ENCODE measurements at places on chromosomes 7 and 10.

DNA sequence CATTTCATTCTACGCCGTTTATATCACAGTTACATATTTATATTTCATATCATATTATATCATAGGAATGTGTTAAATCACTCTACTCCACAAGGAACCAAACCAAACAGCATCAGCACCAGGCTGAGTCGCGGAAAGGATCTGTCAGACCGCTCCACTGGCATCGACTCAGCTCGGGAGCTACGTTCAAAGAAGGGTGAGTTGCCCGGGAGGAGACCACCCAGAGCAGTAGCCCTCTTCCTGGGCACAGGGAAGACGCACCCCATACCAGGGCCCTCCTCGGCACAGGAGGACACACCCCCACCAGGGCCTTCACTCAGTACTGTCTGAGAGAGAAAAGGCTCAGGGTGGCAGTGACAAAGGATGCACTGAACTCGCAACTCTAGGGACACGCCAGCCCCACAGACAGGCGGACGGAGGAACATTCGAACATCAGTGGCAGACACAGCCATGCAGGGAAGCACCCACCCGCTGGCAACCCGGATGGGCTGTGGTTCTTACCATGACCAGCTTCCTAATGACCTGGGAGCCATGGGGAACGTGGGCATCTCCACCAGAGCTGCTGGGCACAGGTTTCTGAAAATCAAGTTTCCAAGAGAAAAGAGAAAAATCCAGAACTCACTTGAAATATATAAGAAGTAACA is 28.7 kb downstream of the PITRM1 start:
- no peak for DNase-seq

DNA sequence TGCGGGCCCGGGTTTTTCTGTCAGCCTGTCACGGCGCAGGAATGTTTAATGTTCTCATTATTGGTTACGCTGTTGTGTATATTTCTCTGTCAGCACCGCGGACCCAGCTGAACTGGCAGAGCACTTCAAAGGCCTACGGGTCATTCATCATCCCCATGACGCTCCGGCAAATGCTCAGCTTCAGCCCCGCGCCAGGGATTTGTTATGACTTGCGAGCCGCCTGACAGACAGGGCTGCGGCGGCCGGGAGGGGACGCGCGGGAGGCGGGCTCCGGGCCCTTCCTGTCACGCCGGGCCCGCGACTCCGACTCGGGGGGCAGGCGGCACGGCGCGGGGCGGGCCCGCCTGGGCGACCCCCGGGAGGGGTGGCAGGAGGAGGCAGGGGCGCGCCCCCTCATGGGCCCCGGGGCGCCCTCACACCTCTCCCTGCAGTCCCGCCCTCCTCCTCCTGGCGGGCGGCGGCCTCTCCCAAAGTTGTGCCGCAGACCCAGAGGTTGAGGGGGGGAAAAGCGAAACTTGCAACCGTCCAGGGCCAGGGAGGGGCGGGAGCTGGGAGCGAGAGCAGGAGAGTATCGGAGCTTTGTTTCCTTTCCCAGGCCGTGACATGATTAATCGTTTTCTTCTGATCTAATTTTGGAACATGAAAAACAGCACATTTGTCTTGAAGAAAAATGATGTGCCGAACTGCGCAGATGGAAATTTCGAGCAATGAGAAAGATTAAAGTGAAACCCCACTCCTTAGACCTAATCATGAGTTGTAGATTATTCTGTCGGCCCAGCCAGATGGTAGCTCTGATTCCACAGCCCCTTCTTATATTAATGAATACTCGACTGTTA is 59.3 kb upstream of the COMTD1 start:
- peak; percentile 36 for DNase-seq

- no peak for DNase-seq
Observed at GRCh38 chr10:103546401-103546800, 52.9 kb downstream of the NEURL1 start.

DNA sequence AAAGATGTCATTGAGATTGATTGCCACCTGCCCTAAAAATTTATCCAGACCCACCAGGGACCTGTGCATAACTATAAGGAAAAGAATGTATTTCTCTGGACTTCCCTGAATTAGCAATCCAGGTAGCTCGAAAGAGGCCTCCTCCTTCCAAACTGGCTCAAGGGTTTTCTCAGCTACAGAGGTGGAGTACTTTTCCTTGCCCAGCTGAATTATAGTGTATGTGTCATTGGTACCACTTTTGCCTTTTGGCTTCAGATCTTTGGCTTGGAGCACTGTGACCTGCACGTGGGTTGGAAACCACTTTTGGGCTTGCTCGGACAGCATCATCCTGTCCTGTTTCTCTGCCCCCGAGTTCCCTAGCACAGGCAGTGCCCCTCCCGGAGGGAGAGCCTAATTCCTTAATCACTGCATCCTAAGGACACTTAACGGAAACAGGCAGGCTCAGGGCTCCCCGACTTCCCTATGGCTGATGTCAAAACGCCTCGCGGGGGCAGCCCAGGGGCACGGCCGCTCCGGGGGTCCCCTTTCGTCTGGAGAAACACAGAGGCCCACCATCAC is 825 bp downstream of the RAB11FIP2 start:
- DNase-seq = peak; percentile 46

DNA sequence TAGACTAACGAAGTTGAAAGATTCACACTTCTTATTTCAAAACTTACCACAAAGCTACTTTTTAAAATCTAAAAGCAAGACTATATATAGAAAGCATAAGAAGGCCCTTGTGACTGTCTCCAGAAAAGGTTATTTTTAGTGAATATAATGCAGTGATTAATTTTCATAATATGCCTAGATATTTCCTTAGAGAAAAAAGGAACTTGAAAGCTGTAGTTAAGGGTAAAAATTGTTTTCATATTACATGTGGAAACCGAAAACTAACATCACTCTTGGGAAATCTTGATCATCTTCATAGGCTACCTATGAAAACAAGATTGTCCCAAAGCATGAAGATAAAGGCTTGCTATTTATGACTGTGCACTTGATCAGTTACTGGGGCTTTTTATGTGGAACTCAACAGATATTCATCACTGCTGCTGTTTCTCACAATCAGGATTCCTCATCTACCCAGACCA is 223.2 kb downstream of the SH2D4B start:
- no peak for DNase-seq

DNA sequence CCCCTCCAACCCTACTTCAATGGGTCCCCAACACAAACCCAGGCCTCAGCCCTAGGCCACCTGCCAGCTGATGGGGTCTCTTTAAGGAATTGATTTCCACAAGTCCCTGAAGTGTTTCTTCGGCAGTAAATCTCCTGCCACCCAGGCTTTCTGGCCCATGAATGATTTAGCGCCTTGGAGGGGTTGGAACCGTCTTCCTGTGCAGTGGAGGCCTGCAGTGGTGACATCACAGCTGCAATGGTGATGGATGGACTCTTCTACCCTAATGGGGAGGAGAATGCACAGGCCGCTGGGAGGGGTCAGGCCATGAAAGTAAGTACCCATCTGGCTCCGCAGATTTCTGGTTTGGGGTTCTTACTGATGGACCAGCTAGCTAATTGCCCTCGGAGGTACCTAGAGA is 163.8 kb downstream of the UBE2H start:
- no peak for DNase-seq

- no peak for DNase-seq
Observed at GRCh38 chr10:63865210-63865609, 344.0 kb downstream of the REEP3 start.

- no peak for DNase-seq
Observed at GRCh38 chr10:21514129-21514817, 11.2 kb downstream of the SKIDA1 start.

- DNase-seq = no peak
Observed at GRCh38 chr7:64463636-64464375, 99.1 kb downstream of the ZNF680 start.
